ENCODE measurements at places on chromosomes 2 and 18. TPM values are rescaled to one million over a fixed set of nuclear protein-coding genes. Genes with fewer than 3 reads are reported as not detected.

DNA sequence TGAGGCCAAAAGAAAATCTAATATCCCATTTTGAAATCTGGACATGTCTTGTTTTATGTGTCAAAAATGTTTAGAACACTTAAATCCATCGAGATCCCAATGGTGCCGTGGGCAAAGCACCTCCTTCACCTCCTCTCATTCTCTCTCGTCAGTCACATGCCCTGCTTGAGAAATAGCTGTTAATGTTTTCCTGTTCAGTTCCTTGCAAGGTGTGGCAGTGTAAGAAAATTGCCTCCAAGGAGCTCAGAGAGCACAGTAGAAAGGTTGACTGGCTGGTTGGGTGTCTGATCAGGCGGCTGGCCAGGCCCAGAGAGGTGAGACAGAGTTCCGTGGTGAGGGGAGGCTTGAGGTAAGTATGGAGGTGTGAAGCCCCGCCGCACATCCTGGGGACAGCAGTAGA, 210.2 kb downstream of the TSN start:
- H3K4me1 ChIP-seq = no peaks in the 10 kb centered on the region
- no peak for DNase-seq
- peaks cover 5% of the 10 kb centered on the region for H3K27me3 ChIP-seq
- no peak overlapping the region for H3K4me3 ChIP-seq

ACMSD gene
- not detected for total RNA-seq

- no peaks in the 10 kb centered on the region for H3K4me1 ChIP-seq
- H3K4me3 ChIP-seq = no peak overlapping the region
- no peak for DNase-seq
- H3K27ac ChIP-seq = no peak overlapping the region
Observed at GRCh38 chr2:118699447-118700175, 147.8 kb downstream of the EN1 start.

HTRA2 gene
- 64.1 TPM for total RNA-seq

GRCh38 chr2:236969767-236970655, 115.7 kb upstream of the COPS8 start:
- H3K36me3 ChIP-seq = no peaks in the 10 kb centered on the region
- peaks cover 10% of the 10 kb centered on the region for H3K27me3 ChIP-seq
- peaks cover 35% of the 10 kb centered on the region for H3K4me1 ChIP-seq
- peak overlapping the region; percentile 71 for H3K4me3 ChIP-seq
- peak overlapping the region; percentile 84 for H3K27ac ChIP-seq

DNA sequence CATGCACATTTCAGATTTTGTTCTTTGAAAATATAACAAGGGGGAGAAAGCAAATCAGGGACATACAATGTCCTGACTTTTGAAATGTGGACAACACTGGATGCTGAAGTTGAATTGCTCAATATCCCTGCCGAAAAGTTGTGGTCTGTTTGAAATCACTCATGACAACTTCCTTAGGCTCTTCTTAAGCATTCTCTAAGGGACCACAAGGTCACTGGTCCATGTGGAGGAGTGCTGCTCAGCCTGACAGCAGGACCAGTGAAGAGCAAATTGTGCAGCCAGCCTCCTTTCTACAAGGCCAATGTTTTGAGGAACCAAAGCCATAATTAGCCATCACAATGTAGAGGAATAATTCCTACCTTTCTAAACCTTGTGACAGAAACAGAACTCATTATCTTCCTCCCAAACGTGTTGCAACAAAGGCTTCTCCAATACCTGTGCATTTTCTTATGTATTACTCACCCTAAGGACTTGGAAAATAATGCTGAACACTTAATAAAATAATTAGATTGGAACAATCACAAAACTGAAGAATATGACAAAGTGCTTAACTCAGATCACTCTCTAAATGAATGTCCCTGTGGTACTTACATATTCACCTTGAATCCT, 1477.6 kb upstream of the NXPH2 start:
- H3K4me3 ChIP-seq = no peak overlapping the region
- H3K27me3 ChIP-seq = no peaks in the 10 kb centered on the region
- no peak for DNase-seq
- no peaks in the 10 kb centered on the region for H3K4me1 ChIP-seq
- no peak overlapping the region for H3K27ac ChIP-seq

DNA sequence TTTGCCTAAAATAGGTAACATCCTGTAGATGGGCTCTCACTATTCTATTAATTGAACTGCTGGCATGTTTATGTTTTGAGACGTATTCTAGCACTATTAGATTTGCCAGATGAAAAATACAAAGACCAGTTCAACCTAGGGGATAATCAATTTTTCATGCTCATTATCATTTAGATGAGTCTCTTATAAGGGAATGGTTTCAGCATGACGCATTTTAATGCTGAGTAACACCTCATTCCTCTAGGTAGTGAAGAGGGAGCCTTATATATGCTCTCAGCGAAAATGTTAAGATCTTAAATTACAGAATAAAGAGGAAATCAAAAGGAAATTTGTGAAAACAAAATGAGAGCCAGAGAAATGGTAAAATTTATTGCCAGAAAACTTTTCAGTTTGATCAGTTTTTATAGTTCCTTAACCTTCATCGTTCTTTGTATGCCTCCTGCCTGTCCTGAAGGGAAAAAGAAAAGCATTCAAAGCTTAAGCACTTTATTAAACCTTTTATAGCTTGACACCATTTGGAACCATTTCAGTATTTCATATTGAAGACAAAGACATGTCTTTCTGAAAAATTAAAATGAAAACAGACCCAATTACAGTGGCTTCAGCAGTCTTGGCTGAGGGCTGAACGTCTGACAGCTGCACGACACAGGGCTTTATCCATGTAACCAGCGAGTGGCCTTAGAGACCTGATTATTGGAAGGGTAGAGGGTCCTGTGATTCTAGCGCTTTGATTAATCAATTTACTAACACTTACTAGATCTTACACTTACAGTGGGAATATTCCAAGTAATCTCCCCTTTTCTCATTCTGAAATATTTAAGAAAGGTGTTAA, 112.8 kb downstream of the ADCYAP1 start:
- no peaks in the 10 kb centered on the region for H3K4me1 ChIP-seq
- H3K36me3 ChIP-seq = no peaks in the 10 kb centered on the region
- H3K4me3 ChIP-seq = no peak overlapping the region
- no peak overlapping the region for H3K27ac ChIP-seq

TM4SF20 gene
- not detected for total RNA-seq

UPP2 gene
- total RNA-seq = not detected

- DNase-seq = no peak
- no peaks in the 10 kb centered on the region for H3K27me3 ChIP-seq
- no peaks in the 10 kb centered on the region for H3K4me1 ChIP-seq
- no peak overlapping the region for H3K4me3 ChIP-seq
Observed at GRCh38 chr2:129274918-129275317, 704.5 kb upstream of the RAB6C start.

DNA sequence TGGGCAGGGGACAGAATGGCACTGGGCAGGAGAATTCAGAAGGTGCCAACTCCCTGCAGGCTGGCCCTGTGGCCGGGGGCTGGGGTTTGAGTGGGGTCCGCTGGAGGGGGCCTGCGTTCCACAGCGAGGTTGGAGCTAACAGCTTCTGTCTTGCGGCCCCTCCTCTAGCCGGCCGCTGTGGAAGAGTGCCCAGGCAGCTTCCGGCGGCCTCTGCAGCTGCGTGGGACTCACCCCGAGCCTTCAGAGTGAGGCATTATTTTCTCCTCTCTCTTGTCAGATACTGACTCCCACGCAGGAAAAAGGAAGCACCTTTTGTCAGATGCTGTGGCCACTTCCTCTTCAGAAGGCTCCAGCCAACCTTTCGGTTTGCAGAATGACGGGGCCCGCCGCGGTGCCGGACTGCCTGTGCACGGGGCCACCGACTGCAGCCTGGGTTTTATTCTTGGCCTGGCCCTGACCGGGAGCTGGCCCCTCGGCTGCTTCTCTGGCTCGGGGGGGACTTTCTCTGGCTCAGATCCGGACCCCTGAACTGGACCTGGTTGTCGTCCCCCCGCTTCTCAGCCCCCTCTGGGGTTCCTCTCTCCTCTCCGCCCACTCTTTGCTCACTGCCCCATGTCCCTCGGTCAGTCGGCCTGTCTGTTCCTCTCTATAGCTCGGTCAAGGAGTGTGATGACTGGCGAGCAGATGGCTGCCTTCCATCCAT, 40.1 kb downstream of the ARHGAP25 start:
- peak; percentile 52 for DNase-seq
- H3K4me3 ChIP-seq = peak overlapping the region; percentile 77

- H3K4me3 ChIP-seq = no peak overlapping the region
- H3K27me3 ChIP-seq = no peaks in the 10 kb centered on the region
- DNase-seq = no peak
Observed at GRCh38 chr18:53689886-53690285, 534.6 kb downstream of the MBD2 start.

DQX1 gene
- total RNA-seq = 0.39 TPM

LONRF2 gene
- total RNA-seq = 0.21 TPM

Measured in activated T-helper 2 cell treated with anti-CD3 and anti-CD28 coated beads, Interferon-gamma antibody, Interleukin-2, Interleukin-4, amounts not matched to agents 10 μg/mL and 5 μg/mL and 100 μg/mL, durations not matched to agents 14 hours and 24 hours and 36 hours (primary cell).